Body of pancreas (tissue), 4 donors: ENCODE measurements at places on chromosomes 16 and 17. TPM values are rescaled to one million over a fixed set of nuclear protein-coding genes. Genes with fewer than 3 reads are reported as not detected.

Gene TTYH2
- total RNA-seq: 14.8 TPM

Gene MATCAP1
- total RNA-seq: 31.6 TPM

Gene ABCC3
- total RNA-seq: 163 TPM

Gene PEMT
- 23.4 TPM for total RNA-seq

Gene MYL11
- not detected for total RNA-seq

Gene RAB26
- total RNA-seq: 28.8 TPM

Gene ADGRG1
- total RNA-seq: 61.6 TPM

Gene UBN1
- total RNA-seq: 41.2 TPM

Gene IL21R
- not detected for total RNA-seq

Gene TNK1
- total RNA-seq: 15.8 TPM

Gene FBXL19
- 8.6 TPM for total RNA-seq

- DNase-seq: no peak
Measured at GRCh38 chr16:55214974-55215494, 109.0 kb upstream of the IRX6 start.

DNA sequence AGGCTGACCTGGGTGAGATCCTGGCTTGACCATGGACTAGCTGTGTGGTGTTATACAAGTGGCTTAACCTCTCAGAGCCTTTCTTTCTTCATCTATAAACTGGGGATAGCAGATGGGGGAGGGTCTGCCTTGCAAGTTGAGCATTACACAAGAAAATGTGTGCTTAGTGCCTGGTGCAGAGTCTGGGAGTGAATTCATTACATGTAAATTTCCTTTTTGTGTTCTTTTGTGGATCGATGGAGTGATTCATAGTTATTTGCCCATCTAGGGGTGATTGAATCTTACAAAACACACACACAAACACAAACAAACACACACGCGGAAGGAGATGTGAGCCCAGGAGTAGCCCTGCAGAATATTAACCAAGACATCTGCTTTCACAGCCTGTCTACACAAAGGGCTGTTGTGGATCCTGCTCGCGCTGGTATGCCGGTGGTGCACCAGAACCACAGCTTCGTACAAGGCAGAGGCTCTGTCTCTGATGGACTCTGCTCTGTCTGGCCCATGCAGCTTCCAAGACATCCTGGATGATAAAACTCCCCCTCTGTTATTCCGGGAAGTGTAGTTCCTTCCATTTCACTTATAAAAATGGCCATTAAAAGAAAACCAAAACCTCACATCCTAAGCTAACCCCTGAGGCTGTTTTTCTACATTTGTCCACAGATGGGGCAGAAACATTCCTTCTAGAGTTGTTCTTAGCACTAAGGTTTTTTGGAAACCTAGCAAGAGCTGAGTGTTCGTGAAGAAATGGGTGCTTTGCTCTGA is 86.1 kb downstream of the UTP18 start:
- no peak for DNase-seq

DNA sequence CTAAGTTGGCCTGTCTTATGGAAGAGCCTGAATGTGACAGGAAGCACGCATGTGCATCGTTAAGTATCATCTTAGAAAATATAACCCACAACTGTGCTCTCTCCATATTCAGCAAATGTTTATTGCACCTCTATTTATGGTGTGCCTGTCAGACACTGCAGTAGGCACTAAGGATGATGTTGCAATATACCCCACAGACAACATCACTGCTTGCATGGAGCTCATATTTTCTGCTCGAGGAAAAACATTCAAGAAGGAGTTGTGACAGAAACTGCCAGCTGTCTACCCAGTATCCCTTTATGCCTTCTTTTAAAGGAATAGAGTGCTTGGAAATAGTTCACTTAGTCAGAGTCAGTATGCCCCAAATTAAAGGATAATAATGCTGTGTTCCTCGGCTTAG is 132.3 kb upstream of the RBFOX1 start:
- DNase-seq: no peak

- DNase-seq: no peak
Measured at GRCh38 chr16:15885560-15886001, 2.8 kb downstream of the CEP20 start.

DNA sequence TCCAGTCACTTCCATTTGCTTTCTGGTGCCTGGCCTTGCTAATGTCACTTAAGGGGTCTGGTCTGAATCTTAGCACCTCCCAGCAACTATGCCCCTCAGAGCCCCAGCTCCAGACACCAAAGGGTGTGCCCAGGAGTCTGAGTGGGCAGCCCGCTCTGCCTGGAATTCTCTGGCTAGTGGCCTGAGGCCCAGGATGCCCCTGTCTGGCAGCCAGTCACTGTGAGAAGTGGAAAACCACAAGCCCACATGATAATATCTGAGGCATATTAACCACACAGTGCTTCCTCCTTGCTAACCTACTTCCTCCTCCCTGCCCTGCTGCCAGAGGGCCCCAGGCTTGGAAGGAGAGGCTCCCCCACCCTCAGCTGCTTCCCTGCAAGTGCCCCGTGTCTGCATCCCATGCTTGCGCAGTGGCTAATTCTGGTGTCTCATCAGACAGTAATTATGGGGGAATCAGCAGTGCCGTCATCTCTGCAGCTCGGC is 14.0 kb downstream of the SRCIN1 start:
- DNase-seq: no peak

GRCh38 chr17:68749349-68750207 is 148.4 kb upstream of the FAM20A start:
- no peak for DNase-seq

- DNase-seq: no peak
Measured at GRCh38 chr16:70374213-70374612, 27.5 kb downstream of the DDX19A start.

DNA sequence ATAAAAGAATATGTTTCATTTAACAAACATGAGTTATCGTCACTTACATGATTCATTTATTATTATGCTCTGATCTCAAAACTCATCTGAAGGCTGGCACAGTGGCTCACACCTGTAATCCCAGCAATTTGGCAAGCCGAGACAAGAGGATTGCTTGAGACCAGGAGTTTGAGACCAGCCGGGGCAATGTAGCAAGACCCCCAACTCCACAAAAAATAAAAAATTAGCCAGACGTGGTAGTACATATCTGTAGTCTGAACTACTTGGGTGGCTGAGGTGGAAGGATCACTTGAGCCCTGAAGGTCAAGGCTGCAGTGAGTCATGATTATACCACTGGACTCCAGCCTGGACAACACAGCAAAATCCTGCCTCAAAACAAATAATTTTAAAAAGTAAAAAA is 16.0 kb downstream of the APPBP2 start:
- no peak for DNase-seq

DNA sequence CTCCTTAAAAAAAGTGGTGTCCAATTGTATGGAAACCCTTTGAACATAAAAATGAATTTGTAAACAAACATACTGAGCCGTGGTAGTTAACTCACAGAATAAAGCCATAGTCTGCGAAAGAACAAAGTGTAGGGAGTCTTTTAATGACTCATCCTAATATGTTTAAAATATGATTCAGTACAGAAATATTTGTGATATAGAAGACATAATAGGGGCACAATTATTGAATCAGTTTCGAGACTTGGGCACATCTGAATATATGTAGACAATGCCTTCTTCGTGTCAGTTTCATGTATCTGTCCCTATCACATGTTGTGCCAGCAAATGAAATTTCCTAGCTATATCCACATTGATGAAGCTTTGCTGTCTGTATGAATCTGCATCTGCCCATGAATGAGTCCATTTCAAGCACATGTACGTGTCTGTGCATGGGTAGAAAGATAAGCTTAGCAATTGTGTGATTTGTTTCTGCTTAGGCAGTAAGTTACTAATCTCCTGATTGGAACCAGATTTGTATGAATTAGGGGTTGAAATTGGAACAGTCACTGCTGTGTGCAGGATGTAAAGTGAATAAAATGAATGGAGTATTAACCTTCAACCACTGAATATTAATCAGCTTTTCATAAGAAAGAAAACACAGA is 112.5 kb upstream of the SOX9 start:
- DNase-seq: no peak

- DNase-seq: no peak
Measured at GRCh38 chr16:80914379-80915078, 92.2 kb downstream of the CMC2 start.

DNA sequence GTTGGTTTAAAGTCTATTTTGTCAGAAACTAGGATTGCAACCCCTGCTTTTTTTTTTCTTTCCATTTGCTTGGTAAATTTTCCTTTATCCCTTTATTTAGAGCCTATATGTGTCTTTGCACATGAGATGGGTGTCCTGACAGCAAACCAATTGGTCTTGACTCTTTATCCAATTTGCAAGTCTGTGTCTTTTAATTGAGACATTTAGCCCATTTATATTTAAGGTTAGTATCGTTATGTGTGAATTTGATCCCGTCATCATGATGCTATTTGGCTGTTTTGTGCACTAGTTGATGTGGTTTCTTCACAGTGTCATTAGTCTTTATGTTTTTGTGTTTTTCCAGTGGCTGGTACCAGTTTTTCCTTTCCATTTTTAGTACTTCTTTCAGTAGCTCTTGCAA is 127.7 kb upstream of the ZNF267 start:
- DNase-seq: no peak

DNA sequence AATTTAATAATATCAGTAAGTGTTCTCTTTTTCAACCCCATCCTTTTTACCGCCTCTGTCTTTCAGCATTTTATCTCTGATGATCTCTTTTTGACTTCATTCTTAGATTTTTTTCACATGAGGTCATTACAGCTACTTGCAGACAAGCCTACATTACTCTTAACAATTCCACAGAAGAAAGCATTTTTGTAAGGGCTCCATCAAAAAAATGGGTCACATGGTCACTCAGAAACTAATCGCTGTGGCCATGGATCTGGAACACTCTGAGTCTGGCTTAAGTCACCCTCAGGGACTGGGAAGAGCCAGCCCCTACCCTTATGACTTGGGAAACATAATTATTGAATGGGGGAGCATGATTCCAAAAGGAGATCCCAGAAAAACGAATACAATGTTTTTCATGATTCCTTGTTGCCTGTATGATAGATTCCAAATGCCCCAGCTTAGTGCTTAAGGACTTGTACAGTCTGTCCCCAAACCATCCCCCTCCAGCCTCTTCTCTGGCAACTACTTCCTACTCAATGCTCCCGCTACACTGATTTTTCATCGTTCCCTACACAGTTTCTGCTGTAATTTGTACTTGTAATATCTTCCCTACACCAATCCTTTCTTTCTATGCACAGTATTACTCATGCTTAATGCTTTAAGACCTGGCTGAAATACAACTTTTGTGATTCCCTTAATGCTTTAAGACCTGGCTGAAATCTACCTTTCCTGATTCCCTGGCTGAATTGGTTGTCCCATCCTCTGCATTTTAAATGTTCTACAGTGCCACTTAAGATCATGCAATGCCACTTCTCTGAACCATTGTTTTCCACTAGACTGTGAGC is 457.8 kb downstream of the HS3ST4 start:
- DNase-seq: no peak

- no peak for DNase-seq
Measured at GRCh38 chr16:12899529-12900143, 1.8 kb upstream of the SHISA9 start.

DNA sequence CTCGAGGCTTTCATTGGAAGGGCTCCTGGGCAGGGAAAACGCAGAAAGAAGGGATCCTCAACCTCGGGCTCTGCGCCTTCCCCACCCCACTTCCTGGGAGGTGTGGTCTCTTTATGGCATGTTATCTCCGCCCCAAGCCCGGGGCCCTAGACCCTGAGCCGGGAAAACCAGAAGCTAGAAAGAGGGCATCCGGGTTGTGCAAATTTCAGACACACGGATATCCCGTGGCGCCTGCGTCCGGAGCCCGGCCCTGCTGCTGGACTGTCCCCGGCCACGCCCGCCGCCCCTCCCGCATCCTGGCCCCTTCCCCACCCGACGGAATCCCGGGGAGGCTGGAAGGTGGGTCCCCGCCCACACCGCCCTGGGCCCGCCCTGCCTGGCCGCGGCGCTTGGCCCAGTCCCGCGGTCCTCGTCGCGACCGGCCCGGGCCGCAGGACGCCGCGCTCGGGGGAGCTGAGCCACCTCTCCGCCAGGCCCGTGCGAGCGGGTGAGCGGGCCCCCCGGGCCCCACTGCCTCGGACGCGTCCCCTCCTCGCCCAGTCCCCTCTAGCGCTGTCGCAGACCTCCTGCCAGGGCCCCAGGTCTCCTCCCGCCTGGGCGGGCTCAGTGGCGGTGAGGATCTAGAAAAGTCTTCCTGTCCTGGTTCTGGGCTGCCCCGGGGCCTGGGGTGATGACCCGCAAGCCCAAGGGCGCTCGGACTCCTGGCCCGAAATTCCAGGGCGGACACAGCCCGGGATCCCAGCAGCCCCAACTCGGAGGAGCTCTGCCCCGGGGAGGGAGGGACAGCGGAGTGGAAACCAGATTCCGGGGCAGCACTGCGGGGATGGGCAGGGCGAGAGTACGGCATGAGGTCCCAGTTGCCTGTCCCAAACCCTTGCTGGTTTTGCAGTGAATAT is at the start of gene SLC16A5:
Gene SLC16A5 (plus strand): TSS at position 397 of the 896 bp plus-strand sequence. CDS start 5,683 bp downstream, outside the sequence.
- peak; percentile 75 for DNase-seq

GRCh38 chr16:85370543-85370880 is 242.6 kb upstream of the GSE1 start:
- no peak for DNase-seq
